Stimulated activated naive CD4-positive, alpha-beta T cell (primary cell): ENCODE measurements at places on chromosomes 1 and 21.

GRCh38 chr1:211340622-211341507 lies 14.2 kb downstream of the TRAF5 start:
- no peak for DNase-seq

DNA sequence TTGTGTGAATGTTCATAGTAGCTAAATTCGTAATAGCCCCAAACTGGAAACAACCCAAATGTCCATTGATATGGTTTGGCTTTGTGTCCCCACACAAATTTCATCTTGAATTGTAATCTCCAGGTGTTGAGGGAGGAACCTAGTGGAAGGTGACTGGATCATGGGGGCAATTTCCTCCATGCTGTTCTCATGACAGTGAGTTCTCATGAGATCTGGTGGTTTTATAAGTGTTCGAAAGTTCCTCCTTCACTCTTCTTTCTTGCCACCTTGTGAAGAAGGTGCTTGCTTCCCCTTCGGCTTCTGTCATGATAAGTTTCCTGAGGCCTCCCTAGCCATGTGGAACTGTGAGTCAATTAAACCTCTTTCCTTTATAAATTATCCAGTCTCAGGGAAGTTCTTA lies 11.3 kb downstream of the UBE2G2 start:
- no peak for DNase-seq

GRCh38 chr1:151728151-151729054 lies 7.1 kb downstream of the RIIAD1 start:
- no peak for DNase-seq

DNA sequence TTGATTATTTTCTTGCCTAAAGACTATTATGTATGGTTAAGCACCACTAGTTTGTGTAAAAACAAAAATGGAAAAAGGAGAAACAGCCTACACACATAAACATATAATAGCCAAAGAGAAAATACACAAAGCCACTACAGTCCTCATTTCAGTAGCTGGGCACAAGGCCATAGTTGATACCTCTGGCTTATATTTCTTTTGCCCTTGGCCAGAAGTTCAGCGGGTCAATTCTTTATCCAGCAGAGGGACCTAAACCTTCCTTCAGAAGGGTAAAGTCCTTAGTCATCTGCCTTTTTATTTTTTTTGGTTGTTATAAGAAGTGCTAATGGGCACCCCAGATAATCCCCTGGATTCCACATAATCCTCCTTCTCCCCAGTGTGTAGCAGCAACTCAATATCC lies 134.1 kb downstream of the PIGK start:
- no peak for DNase-seq

- no peak for DNase-seq
Observed at GRCh38 chr1:17004466-17005364, 7.0 kb downstream of the ATP13A2 start.

- DNase-seq = no peak
Observed at GRCh38 chr1:189027512-189027911, 1450.2 kb downstream of the BRINP3 start.

DNA sequence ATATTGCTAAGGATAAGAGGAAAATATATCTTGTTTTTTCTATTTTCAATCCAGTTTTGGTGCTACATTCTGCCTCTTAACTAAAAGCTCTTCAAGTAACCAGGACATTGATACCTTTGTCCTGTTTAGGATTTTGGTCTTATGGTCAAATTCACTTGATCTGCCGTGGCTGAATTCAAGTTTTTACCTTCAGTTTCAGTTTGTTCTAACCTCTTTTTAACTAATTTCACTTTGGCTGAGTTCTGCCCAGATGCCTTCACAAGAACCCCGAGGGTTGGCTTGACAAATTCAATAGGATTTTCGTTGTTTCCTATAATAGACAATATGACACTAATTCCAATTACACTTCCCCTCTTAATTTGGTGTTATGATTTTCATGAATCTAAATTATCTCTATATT lies 84.5 kb upstream of the C1orf21 start:
- no peak for DNase-seq

- no peak for DNase-seq
Observed at GRCh38 chr1:245752561-245752960, 597.8 kb downstream of the KIF26B start.

- DNase-seq = no peak
Observed at GRCh38 chr21:42094811-42095210, 23.7 kb downstream of the UMODL1 start.

GRCh38 chr1:185533596-185533995 lies 200.6 kb upstream of the HMCN1 start:
- DNase-seq = no peak

GRCh38 chr1:89842567-89843272 lies 21.9 kb downstream of the LRRC8D start:
- no peak for DNase-seq

DNA sequence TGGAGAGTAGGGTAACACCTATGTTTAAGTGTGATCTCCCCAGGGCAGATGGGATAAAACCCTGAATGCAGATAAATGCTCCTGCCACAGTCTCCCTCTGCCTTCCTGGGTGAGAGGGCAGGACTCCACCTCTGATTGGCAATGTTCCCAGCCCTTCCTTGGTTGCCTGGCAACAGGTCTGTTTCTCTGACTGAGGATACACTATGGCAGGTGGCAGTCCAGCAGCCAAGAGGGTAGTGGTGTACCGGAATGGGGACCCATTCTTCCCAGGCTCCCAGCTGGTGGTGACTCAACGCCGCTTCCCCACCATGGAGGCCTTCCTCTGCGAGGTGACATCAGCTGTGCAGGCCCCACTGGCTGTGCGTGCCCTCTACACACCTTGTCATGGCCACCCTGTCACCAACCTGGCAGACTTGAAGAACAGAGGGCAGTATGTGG lies at the start of gene DCDC2B:
Gene DCDC2B, plus strand, starts transcription at position 199 of the 438 bp plus-strand sequence. Its CDS starts 5 bp downstream, at position 204.
- DNase-seq = no peak

DNA sequence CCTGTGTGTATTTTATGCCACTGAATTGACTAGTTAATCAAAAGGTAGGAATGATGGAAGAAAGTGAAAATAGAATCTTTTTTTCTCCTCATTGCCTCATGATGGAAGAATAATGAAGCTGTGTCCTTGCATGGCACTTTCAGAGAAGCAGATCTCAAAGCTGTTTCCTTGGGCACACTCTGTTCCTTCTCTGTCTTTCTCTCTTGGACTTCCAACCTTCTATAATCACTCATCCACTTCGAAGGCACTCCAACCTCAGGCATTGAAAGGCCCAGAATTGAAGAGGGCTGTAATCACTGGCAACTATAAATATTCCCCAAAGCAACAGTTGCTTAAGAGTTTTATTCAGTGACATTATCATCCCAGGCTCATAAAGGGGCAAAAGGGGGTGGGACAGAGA lies 31.1 kb upstream of the DNASE2B start:
- DNase-seq = no peak

DNA sequence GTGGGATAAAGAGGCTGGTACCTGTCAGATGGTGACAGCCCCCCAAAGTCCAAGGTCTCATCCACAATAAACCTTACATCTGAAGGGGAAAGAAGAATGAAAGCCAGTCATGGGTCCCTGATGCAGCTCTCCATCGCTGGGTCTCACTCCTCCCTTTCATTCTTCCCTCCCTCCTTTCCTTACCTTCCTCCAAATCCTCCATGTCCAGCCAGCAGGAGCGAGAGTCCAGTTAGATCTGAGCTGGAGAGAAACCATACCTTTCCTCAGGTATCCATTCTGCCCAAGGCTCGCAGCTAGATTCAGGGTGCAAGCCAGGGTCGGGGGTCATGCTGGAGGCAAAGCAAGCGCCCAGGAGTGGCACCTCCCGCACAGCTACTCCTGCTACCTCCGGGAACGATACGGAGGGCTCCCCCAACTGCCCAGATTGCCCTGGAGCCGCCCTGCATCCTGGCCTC lies 421 bp downstream of the PSRC1 start:
- DNase-seq = no peak
